Osteocyte (in vitro differentiated cells): ENCODE measurements at places on chromosomes 6 and 20. TPM values are rescaled to one million over a fixed set of nuclear protein-coding genes. Genes with fewer than 3 reads are reported as not detected.
A peak's percentile ranks its signal among the peaks of the same experiment; 100 is the strongest.

- peaks cover 32% of the 10 kb centered on the region for H3K36me3 ChIP-seq
- H3K27ac ChIP-seq = no peak overlapping the region
- H3K4me3 ChIP-seq = no peak overlapping the region
Measured at GRCh38 chr20:37053230-37053950, 42.4 kb downstream of the RBL1 start.

- peaks cover 15% of the 10 kb centered on the region for H3K36me3 ChIP-seq
- H3K27me3 ChIP-seq = no peaks in the 10 kb centered on the region
- DNase-seq = no peak
- H3K4me1 ChIP-seq = peaks cover 3% of the 10 kb centered on the region
- no peak overlapping the region for H3K27ac ChIP-seq
Measured at GRCh38 chr20:20553541-20553940, 158.9 kb downstream of the RALGAPA2 start.

DNA sequence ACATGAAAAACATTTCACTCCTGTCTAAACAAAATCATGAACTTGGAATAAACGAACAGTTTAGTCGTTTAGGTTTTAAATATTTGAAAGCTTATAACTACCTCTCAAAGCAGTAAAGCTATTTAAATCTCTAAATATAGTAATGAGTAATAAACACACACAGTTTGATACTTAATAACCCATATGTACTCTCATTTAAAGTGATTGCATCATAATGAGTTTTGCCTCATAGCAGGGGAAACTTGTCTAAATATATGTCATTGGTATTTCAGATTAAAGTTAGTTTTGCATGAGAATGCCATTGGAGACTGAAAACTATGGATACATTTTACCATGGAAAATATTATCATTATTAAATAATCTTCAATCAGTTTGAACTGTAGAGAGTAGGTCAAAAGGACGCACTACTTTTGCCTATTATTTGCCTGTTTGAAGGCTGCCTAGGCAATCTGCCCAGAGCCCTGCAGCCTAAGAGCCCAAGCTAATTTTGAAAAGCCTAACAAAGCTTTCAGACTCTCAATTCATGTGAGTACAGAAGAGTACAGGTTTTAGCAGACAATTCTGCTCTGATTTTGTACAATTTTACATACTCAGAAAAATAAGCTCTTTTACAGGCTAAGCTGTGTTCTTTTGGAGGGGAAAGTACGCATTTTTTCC is 632.8 kb downstream of the HACE1 start:
- H3K27me3 ChIP-seq = peaks cover 2% of the 10 kb centered on the region
- DNase-seq = no peak
- H3K27ac ChIP-seq = no peak overlapping the region

DNA sequence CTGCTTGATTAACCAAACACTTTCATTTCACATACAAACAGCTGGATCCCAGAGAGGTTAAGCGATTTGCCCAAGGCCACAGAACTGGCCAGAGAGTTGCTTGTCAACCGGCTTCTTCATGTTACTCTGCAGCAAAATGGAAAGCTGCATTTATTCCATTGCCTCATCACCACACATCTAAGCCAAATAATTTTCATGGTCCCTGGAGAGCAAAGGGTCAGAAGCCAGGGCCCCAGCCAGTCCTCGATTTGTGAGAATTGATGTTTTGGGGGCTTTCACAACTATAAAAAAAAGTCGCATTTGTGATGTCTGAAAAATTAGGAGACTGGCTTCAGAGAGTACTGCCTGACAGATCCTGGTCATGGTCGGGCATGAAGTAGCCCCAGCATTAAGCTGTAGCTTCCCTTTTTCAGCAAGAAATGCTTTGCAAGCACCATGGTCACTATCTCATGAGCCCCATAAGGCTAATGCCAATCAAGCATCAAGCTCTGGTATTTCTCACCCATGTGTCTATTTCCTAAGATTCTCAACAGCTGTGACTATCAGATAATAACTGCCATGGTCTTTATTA is 95.8 kb downstream of the BANF2 start:
- H3K4me1 ChIP-seq = peaks cover 4% of the 10 kb centered on the region
- no peak overlapping the region for H3K4me3 ChIP-seq
- no peak for DNase-seq
- H3K36me3 ChIP-seq = no peaks in the 10 kb centered on the region
- H3K27me3 ChIP-seq = peaks cover 4% of the 10 kb centered on the region

GRCh38 chr20:10761232-10761631 is 87.4 kb upstream of the JAG1 start:
- peak overlapping the region; percentile 79 for H3K27ac ChIP-seq
- peaks cover 36% of the 10 kb centered on the region for H3K4me1 ChIP-seq
- H3K36me3 ChIP-seq = no peaks in the 10 kb centered on the region
- H3K27me3 ChIP-seq = peaks cover 1% of the 10 kb centered on the region

DNA sequence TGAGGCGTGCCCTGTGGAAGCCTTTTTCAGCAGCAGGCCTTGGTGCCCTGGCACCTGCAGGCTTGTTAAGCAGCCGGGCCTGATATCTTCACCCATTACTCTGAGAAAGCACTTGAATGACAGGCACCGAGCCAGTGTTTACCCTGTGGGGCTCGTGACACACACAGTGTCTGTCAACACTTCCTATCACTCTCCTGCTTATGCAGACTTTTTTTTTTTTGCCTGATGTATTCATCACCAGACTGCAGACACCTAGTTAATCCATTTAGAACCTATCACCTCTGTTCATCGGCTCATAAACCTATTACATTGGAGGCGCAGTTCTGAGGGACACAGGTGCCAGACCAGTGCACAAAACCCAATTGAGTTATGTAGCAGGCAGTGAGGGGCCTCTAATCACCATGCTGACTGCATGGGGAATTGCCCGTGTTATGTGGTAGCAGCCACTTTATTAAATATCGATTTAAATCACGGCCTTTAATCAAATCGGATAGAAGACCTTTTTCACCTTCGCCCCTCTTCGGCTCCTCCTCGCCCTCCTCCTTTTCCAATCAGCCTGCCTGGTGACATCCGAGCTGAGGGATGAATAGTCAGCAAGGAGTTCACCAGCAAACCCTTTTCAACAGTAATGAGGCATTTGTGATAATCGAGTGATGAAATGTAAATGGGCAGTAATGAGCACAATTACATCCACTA is 962.9 kb upstream of the SLC35B3 start:
- H3K27ac ChIP-seq = no peak overlapping the region
- no peaks in the 10 kb centered on the region for H3K36me3 ChIP-seq
- peaks cover 4% of the 10 kb centered on the region for H3K4me1 ChIP-seq
- H3K4me3 ChIP-seq = no peak overlapping the region
- DNase-seq = no peak
- H3K27me3 ChIP-seq = no peaks in the 10 kb centered on the region

DNA sequence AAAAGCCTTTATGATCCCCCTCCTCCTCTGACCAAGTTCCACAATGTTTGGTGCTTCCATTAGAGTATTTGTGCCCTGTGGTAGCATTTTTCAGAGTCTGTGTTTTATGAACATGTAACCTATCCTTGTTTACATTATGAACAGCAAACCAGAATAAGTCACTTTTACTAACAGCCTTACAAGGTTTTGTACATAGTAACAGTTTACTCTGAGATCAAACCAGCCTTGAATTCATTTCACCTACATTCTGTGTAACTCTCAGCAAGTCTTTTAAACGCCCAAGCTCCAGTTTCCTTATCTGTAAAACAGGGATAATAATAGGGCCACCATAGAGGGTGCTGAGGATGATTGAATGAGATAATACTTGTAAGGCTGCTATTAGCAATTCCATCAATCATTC is 175.0 kb downstream of the PHACTR1 start:
- no peak overlapping the region for H3K4me3 ChIP-seq
- H3K27me3 ChIP-seq = peaks cover 4% of the 10 kb centered on the region
- peaks cover 2% of the 10 kb centered on the region for H3K36me3 ChIP-seq

GRCh38 chr6:110097443-110097842 is 82.0 kb downstream of the WASF1 start:
- no peak overlapping the region for H3K4me3 ChIP-seq
- H3K27ac ChIP-seq = peak overlapping the region; percentile 75
- peaks cover 17% of the 10 kb centered on the region for H3K36me3 ChIP-seq

- H3K27ac ChIP-seq = no peak overlapping the region
- DNase-seq = no peak
- no peak overlapping the region for H3K4me3 ChIP-seq
- H3K4me1 ChIP-seq = peaks cover 28% of the 10 kb centered on the region
- H3K36me3 ChIP-seq = peaks cover 4% of the 10 kb centered on the region
Measured at GRCh38 chr6:72348926-72349325, 272.9 kb upstream of the KCNQ5 start.

GRCh38 chr6:52610011-52610410 is 33.2 kb upstream of the TRAM2 start:
- H3K27ac ChIP-seq = no peak overlapping the region
- no peak overlapping the region for H3K4me3 ChIP-seq
- no peaks in the 10 kb centered on the region for H3K27me3 ChIP-seq
- H3K36me3 ChIP-seq = peaks cover 2% of the 10 kb centered on the region
- H3K4me1 ChIP-seq = peaks cover 15% of the 10 kb centered on the region

DNA sequence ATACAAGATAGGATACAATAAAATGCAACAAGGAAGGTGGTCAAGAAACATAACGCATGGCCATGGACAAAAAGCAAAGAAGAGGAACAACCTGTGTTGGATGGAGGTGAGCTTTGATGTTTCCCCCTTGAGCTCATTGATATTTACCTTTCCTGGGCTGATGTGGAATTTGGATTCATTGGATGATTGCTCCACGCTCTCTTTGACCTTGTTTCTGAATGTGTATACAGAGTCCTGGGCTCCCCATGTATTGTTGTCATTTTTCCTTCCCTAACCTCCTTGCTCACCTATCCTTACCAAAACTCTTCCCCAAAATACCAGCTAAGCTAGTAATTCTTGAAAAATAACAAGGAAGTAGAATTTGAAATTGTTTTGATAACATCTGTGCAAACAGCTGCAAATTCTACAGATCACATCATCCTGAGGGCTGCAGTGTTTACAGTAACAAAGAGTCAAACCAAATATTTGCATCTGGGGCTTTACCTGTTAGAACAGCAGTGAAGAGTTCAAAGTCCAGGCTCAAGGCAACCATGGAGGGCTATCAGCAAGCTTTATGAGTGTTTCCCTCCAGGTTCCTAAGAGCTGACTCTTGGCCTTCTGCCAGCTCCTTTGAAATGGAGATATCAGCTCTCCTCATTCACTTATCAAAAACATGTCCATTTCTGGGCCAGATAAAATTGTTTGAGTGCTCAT is 214.3 kb upstream of the MARCKS start:
- H3K27ac ChIP-seq = no peak overlapping the region
- H3K4me1 ChIP-seq = peaks cover 29% of the 10 kb centered on the region
- H3K27me3 ChIP-seq = no peaks in the 10 kb centered on the region
- no peak for DNase-seq
- no peak overlapping the region for H3K4me3 ChIP-seq

DNA sequence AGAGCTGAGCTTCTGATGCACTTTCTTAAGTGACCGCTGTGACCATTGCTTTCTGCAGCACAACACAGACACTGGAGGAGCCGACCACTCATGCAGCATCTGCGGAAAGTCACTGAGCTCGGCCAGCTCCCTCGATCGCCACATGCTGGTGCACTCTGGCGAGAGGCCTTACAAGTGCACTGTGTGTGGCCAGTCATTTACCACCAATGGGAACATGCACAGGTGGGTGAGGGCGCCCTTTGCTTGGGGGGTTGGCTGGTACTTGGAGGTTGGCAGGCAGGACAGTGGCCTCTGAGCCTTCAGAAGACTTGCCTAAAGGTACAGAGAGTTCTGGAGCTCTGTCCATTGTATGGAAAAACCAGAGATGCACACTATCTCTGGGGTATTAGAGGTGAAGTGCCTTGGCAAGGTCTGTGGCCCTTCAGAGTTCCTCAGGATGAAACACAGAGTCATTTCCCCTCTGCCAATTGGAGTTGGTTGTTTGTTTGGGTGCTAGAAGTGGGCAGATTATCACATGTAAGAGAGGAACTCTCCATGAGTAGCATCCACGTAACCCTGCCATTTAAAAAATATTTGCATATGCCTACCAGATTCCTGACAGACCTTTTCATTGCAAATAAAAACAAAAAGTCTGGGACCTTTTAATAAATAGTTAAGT is 81.5 kb downstream of the RREB1 start:
- H3K4me1 ChIP-seq = no peaks in the 10 kb centered on the region
- no peak overlapping the region for H3K4me3 ChIP-seq
- no peaks in the 10 kb centered on the region for H3K27me3 ChIP-seq
- H3K36me3 ChIP-seq = peaks cover 50% of the 10 kb centered on the region
- no peak for DNase-seq
- no peak overlapping the region for H3K27ac ChIP-seq

GRCh38 chr6:72952808-72953630 is 272.3 kb downstream of the KHDC1L start:
- H3K27me3 ChIP-seq = no peaks in the 10 kb centered on the region
- no peak overlapping the region for H3K27ac ChIP-seq
- no peak for DNase-seq
- H3K4me3 ChIP-seq = no peak overlapping the region
- H3K36me3 ChIP-seq = no peaks in the 10 kb centered on the region

DNA sequence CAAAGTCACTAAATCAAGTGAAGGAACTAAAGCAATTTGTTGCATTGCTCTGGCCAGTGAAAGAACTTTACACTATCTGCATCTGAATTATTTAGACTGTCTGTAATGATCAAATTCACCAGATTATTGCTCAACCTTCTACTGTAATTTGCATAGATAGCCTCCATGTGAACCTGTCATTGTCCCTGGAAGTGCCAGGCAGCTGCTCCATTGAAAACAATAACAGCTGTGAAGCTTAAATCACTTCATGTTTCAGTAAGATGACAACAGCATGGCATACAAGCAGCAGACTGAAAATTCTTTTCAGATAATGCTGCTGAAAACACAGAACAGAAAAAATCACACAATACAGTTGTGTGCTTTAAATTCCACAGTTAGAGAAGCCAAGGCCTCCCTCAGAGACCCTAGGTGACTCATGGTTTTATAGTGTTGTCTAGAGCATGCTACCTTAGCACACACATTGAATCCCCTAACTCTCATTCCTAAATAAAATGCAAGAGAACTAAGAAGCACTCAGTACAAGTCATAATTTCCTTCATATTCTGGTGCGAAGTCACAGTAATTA is 248.9 kb downstream of the TPBG start:
- no peak overlapping the region for H3K4me3 ChIP-seq
- no peak for DNase-seq
- H3K27me3 ChIP-seq = peaks cover 4% of the 10 kb centered on the region
- no peaks in the 10 kb centered on the region for H3K36me3 ChIP-seq

GRCh38 chr20:58518896-58519593 is 3.8 kb upstream of the APCDD1L start:
- H3K4me3 ChIP-seq = no peak overlapping the region
- H3K27ac ChIP-seq = no peak overlapping the region
- peak; percentile 73 for DNase-seq
- H3K36me3 ChIP-seq = no peaks in the 10 kb centered on the region

GRCh38 chr20:35277127-35277526 is 795 bp downstream of the MMP24OS start:
- peaks cover 14% of the 10 kb centered on the region for H3K36me3 ChIP-seq
- H3K4me3 ChIP-seq = peak overlapping the region; percentile 96
- no peak for DNase-seq

BMP5 gene
- not detected in 2 replicates for total RNA-seq

IRF4 gene
- total RNA-seq = not detected in 2 replicates

ENPP3 gene
- not detected in 2 replicates for total RNA-seq

CGAS gene
- 0.37 and 0.59 TPM in 2 replicates for total RNA-seq

IPCEF1 gene
- total RNA-seq = 0.31 and 0.46 TPM in 2 replicates

TRIM38 gene
- 8.0 and 8.4 TPM in 2 replicates for total RNA-seq

DNMT3B gene
- total RNA-seq = 2.9 TPM in 2 replicates

KCNG1 gene
- 6.3 and 6.9 TPM in 2 replicates for total RNA-seq

DUSP15 gene
- 2.1 and 3.2 TPM in 2 replicates for total RNA-seq

LY6G6F gene
- total RNA-seq = not detected in 2 replicates

SPATA25 gene
- 2.9 TPM in 2 replicates for total RNA-seq

ALDH5A1 gene
- total RNA-seq = 6.6 and 7.8 TPM in 2 replicates

TMEM74B gene
- total RNA-seq = not detected in 2 replicates
